ENCODE measurements at places on chromosomes 12 and 14.

- no peak for DNase-seq
Observed at GRCh38 chr14:67977434-67978034, 158.0 kb downstream of the RAD51B start.

GRCh38 chr12:67457778-67458665, 188.9 kb downstream of the CAND1 start:
- DNase-seq = no peak

DNA sequence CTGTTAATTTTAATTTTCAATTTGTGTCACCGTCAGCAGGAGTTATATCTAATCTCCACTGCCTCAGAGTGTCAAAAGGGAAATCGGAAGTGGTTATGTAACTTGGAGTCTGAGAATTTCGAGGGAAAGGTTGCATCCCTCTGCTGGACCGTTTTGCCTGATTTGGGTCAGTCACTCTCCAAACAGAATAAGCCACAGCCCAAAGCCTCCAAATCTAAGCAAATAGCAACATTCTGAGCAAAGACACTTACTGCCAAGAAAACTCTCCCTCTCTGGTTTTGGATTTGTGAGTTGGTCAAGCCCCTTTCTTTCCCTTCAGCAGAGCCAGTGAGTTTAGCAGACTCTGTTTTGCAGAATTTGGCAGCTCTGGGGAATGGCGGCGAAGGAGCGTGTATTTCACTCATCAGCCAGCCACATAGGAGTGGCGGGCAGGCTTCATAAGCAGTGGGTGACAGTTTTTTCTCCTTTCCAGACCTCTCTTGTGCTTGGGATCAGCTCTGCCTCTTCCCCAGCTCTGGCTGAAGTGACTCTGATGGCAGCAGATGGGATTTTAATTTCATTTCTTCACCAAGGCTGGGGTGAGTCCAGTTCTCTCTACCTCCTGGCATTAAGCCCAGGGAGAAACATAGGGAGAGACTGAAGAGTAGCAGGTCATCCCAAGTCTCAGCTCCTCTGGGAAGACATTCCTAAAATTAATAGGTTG, 218.7 kb upstream of the NOS1 start:
- DNase-seq = no peak

GRCh38 chr12:12609692-12610091, 2.0 kb upstream of the CREBL2 start:
- no peak for DNase-seq

DNA sequence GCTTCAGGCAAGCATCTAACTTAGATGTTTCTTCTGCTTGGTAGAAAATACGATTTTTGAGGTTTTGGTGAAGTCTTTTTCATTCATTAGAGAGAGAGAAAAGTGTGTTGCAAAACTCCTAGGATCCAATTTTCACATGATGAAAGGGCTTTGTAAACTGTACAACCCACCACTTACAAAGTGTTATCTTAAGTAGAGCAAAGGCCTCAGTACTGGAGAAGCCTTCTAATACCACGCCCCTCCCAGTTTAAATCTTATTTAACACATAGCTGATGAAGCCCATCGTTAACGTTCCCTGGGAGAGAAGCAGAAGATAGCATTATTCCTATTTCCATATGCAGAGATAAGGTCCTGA, 869 bp downstream of the APOLD1 start:
- DNase-seq = no peak

DNA sequence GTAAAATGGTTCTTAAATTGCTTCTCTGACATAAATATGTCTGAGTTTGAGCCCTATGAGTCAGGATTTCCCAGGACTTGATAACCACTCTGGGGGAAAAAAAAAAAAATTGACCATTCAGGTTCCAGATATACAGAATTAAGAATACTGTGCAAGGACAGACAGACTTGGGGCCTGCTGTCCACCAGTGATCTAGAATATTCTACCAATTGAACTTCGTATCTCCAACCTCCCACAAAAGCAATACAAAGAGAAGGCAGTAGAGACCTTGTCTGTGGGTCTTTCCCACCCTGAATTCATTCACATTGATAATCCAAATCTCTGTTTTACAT, 4.1 kb downstream of the SINHCAF start:
- no peak for DNase-seq

DNA sequence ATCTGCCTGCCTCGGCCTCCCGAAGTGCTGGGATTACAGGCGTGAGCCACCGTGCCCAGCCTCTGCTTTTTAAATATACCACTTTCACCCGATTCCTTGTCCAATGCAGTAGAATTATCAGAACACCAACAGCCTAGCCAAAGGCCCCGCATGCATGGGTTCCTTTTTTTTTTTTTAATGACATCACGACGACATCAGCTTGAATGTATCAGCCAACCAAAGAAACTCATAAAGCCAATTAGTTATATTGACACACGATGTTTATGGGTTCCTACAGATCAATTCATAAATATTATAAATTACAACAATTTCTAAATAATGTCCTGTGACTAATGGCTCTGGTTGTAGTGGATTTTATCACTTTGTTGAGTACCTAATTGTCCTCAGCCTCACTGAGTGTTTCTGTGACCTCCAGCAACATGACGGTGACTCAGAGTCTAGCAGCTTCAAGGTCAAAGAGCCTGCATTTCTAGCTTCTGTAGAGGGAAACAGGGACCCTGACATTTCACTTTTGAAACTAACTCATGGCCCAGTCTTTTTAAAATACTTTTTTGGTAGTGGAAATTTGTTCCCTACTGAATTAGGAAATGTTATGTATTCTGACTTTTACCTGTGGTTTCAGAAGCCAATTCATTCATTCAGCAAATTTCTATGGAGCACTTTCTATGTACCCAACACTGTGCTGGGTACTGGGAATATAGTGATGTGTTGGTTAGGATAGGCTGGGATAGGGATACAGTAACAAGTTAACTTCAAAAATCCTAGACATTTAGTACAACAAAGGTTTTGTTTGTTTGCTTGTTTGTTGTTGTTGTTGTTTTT, 144.1 kb downstream of the SUDS3 start:
- DNase-seq = no peak

DNA sequence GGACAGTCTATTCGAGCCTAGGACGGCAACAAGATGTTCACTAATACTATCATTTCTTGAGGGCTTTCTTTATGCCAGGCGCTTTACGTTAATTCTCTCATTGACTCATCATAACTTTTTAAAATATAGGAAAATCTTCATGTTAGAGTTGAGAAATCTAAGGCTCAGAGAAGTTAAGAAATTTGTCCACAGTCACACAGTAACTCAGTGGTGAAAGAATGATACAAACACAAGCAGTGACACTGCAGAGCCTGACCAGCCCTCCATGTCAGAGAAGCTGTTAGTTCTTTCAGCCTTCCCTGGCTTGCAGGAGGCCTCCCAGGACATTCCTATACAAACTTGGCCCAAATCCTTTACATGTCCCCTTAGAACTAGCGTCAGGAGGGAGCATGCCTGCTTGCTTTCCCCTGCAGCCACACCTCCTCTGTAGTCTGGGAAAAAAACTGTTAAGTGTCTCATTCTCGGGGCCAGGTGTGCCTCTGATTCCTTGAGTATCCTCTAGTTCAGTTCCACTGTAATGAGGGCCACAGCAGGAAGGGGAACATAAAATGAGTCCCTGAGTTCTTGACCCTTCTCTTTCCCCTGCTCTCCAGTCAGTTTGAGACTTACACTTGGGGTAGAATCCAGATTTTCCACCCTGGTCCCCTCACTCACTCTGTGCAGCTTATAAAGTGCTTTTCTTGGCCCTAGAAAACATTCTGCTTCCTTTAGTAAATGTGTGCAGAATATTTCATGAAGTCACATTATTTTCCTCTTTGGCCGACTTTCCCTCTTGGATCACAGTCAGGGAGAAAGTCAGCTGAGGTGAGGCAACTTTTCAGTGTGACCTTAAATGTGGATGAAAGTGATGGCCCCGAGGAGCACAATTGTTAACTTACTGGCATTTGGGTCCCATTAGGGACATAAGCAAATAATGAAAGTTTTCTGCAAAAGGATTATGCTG, 152.2 kb upstream of the HIF1A start:
- no peak for DNase-seq

- DNase-seq = no peak
Observed at GRCh38 chr14:36217732-36218131, 41.2 kb upstream of the PTCSC3 start.

- DNase-seq = no peak
Observed at GRCh38 chr12:5581019-5581418, 149.1 kb downstream of the NTF3 start.

DNA sequence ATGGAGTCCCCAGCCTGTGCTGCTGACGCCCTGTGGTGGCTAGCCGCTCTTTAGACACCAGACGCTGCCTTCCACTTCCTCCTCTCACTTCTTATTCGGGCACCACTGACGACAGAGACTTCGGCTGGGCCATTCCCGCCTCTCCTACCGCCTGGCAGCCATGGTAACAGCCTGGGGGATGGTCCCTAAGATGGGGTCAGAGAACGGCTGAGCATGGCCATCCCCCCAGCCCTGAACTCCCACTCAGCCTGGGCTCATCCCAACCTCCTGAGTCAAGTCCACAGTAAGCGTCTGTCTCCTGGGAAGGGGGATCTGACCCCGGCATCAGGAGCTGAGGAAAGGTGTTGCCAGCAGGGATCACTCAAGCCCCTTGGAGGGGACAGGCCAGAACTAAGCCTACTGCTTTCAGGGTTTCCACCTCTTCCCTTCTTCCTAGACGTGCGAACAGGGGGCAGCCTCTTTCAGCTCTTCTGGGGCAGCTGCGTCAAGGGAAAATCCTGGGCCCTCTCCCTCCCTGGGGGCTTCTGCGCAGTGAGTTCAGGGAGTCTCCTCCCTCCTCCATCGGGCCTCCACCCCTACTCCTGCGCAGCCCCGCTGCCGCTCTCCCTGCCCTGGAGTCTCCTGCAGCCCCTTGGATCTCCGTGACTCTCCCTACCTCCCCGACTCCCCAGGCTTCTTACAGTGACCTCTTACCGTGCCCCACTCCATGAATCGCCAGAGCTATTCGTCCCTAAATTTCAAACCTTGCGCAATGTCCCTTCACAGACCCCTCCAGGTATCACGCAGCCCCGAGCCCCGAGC, 643 bp upstream of the TAMALIN start:
- DNase-seq = no peak

DNA sequence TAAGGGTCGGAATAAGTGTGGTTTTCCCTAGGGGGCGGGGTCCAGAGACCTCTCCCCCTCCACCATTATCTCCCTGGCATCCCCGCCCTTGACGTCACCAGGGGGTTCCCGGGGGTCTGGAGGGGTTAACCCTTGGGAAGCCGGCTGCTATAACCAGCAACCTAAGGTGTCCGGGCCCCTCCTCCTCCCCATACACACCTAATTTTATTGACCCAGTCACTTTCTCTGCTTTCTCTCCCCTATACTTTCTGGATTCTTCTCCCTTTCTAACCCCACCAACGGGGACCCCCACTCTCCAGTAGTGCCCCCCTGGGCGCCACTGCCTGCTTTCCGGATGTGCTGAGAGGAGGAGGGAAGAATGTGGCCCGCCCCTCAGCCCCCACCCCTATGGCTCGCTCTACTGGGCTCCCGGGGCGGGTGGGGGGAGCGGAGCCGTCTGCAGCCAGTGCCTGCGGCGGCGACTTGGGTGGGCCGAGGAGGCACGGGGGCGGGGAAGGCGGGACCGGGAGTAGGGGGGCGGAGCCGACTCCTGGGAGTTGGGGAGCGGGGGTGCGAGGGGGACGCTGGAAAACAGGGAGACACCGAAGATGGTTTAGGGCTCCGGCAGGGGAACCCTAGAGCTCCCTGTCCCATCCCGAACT, 1.8 kb downstream of the GLI1 start:
- no peak for DNase-seq

GRCh38 chr12:7120166-7120565, 8.5 kb downstream of the RBP5 start:
- DNase-seq = no peak

- no peak for DNase-seq
Observed at GRCh38 chr12:61915420-61915819, 344.8 kb upstream of the USP15 start.

DNA sequence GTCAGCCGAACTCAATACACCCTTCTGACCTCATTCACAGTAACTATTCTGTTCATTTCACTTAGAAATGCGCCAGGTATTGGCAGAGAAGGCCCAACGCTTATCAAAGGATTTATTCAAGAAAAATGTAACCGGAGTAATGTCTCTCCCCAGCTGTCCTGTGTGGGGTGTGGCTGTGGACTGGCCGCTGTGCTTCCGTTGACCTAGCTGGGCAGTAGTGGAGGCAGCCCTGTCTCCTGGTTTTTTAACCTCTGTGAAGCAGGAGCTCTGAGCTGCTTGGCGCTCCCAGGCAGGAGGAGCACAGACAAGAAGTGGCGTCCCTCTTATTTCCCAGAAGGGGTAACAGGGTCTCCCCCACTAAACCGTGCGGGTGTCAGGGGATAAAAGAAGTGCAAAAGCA, 85.2 kb downstream of the ESR2 start:
- no peak for DNase-seq

GRCh38 chr14:104531421-104532190, 48.0 kb upstream of the C14orf180 start:
- DNase-seq = no peak

DNA sequence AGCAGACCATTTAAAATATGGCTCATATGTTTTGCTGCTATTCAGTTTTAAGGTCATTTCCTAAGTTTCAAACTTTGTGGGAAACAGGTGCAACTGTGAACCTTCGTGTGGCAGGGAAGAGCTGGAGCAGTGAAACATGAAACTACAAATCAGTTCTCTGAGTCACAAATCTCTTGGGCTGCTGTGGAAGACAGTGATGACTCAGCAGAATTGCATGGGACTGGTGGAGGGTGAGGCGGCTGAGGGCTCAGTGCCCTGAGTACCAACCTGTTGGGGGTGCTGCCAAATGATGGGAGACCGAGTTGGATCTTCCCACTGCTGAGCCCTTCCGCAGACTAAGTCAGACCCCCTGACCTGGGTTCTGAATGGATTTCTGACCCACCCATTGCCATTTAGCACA, 8.4 kb upstream of the CALM1 start:
- no peak for DNase-seq

- no peak for DNase-seq
Observed at GRCh38 chr14:54182419-54183045, 214.3 kb upstream of the CDKN3 start.

- no peak for DNase-seq
Observed at GRCh38 chr12:72133497-72134055, 138.6 kb upstream of the TRHDE start.

GRCh38 chr12:53995002-53995377, 5.0 kb upstream of the HOXC9 start:
- no peak for DNase-seq

GRCh38 chr14:100523843-100524169, 63.4 kb downstream of the BEGAIN start:
- no peak for DNase-seq

- no peak for DNase-seq
Observed at GRCh38 chr14:56195223-56195622, 77.0 kb downstream of the PELI2 start.

DNA sequence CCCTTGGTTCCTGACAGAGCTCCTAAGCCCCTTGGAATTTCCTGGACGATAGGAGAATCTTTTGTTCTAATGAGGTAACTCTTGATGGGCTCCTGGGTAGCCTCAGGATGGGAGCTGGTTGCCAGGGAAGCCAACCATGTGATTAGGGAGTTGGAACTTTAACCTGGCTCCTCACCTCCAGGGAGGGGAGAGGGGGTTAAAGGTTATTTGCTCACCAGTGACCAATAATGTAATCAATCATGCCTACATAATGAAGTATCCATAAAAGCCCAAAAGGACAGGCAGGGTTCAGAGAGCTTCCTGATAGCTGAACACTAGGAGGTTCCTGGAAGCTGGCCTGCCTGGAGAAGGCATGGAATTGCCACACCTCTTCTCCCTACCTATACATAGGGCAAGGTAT, 6.2 kb upstream of the CNOT2 start:
- DNase-seq = no peak

All from stimulated activated CD8-positive, alpha-beta memory T cell treated with anti-CD3 and anti-CD28 coated beads, Interleukin-4, amount 100 ng/mL, for 24 hours (primary cell).